ENCODE measurements at places on chromosomes 16 and 17.

DNA sequence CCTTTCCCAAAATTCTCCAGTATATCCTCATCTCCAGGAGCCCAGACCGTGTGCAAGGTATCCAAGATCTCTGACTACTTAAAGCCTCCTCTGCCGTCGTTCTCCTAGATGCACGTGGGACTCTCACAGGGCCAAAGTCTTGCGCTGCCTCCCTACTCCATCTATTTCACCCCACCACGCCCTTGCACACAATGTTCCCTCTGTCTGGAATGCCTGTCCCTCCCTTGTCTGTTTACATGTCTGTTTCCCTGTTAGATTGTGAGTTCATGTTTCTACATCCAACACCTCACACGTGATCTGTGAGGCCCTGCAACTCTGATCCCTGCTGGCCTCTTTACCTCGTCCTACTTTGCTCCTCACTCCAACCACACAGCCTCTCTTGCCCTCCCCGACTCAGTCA is 4.9 kb upstream of the FZD2 start:
- no peak for DNase-seq

DNA sequence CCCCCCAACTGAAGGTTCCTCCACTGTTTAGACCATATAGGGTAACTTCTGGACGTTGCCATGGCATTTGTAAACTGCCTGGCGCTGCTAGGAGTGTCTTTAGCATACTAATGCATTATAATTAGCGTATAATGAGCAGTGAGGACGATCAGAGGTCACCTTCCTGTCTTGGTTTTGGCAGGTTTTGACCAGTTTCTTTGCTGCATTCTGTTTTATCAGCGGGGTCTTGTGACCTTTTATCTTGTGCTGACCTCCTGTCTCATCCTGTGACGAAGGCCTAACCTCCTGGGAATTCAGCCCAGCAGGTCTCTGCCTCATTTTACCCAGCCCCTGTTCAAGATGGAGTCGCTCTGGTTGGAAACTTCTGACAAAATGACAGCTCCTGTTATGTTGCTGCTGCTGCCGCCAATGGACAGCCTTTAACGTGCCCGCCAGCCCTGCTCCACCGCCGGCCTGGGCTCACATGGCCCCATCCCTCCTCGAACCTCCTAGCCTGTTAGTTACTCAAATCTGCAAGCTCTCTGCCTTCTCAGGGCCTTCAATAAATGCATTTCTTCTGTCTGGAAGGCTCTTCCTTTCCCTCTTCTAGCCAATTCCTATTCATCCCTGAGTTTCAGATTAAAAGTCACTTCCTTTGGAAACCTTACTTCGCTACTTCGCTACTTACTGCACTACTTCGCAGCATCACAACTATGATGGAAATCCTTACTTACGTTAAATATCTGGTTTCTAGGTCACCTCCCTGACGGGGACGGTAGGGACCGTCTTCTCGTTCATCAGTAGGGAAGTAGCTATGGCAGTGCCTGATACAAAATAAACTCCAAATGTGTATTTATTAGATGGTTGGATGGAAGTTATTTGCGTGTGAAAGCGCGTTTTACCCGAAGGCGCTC is 640 bp upstream of the NAGLU start:
- no peak for DNase-seq

- no peak for DNase-seq
Measured at GRCh38 chr16:2986623-2987188, 6.5 kb upstream of the PKMYT1 start.

- DNase-seq: no peak
Measured at GRCh38 chr16:71676236-71676635, 48.3 kb downstream of the PHLPP2 start.

- no peak for DNase-seq
Measured at GRCh38 chr17:81706232-81706611, 3.1 kb downstream of the MRPL12 start.

DNA sequence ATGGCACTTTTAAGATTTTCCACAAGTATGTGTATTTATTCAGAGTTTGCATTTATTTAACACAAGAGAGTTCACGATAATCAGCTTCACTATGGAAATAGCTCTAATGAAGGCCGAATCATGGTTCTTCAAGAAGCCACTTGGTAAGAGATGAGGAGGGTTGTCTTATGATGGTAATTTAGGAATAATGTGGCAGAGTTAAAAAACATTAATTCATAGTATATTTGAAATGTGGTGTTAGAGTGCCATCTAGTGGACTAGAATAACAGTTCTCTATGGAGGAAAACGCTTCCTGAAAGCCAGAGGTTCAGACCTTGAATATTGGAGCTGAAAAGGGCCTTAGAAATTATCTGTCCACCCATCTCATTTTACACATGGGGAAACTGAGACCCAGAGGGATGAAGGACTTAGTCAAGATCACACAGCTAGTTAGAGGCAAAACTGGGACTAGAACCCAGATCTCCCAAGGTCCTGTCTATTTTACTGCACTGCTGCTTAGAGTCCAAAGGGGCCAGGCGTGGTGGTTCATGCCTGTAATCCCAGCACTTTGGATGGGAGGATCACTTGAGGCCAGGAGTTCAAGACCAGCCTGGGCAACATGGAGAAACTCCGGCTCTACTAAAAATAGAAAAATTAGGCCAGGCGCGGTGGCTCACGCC is 33.8 kb upstream of the KPNB1 start:
- DNase-seq: peak; percentile 14

GRCh38 chr17:41917679-41918313 is 955 bp downstream of the ACLY start:
- DNase-seq: no peak

DNA sequence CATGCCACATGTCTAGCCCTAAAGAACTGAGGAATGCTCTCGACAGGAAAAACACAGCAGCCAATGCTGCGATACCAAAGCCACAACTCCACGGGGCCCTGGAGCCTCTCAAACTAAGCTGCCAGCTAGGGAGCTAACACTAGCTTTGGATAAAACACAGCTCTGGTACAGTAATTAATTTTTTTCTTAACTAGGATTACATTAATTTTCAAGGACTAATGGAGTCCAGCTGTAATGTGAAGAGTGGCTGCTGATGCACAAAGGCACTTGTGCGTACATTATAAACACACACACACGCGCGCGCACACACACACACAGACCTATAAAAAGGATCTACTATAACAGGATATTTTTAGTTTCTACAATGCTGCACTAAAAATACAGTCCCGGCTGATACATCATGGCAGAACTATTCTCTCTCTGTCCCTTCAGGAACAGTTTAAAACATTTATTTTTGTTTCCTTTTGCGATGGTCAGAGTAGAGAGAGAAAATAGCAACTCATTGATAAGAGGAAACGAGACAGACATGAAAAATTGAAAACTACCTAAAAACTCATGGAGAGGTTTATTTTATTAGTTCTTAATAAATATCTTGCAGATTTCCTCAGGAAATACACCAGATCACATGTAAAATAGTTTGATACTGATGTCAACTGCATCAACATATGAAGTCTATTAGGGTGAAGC is 88.5 kb downstream of the SMG6 start:
- no peak for DNase-seq

DNA sequence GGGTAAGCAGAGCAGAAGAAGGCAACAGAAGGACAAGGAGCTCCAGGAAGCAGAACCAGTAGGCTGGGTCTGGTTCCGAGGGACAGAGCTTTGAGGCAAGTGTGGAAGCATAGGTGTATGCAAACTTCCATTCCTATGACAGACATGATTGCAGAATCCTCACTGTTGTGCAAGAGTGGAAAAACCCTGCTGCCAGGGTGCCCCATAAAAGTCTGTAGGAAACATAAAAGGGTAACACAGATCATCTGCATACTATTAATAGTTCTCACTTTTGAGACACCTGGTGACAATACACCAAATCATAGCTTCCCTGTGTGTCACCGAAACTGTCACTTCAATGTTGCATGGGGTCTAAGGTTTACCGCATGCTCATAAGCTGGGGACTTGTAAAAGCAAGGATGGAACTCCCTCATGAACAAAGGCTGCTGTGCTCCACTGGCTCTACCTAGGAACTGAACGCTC is 39.7 kb downstream of the ARHGAP17 start:
- no peak for DNase-seq

DNA sequence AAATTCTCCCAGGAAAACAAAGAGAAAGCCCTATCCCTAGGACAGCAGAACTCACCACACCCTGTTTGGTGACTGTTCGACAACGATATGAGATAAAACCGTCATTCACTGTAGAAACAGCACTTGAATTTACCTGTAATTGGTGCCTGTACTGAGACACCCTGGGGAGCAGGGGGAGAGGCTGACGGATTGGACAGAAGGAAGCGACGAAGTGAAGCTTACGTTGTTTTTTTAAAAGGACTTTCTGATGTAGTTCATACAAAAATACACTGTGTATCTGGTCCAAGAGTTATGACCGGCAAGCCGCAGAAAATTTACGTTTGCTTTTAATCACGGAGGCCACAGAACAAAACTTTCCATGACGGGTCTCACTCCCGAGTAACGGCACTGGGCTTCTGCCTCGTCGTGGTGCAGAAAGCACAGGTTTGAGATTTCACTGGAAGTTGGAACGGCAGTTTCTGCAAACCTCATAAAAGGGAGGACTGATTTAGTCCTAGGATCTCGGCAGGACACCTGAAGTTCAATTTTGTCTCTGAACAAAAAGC is 9.7 kb downstream of the NXN start:
- DNase-seq: no peak

DNA sequence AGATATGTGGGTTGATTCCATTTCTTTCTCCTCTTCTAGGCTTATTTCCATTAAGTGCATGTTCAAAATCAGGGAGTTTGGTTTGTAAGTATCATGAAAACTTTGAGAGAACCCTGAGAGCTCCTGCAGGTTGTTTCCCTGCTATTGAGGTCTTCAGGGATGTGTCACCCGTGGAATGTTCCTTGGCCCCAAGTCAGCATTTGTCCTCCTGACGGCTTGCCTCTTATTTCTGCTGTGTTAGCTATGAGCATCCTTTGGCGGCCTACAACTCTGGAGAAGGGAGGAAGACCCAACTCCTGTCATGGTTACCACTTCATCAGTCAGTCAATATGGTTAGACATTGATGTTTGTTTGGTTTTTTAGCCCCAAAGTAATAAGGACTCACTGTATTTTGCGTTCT is 180.8 kb downstream of the FTO start:
- no peak for DNase-seq

GRCh38 chr16:73697336-73697735 is 599.3 kb upstream of the PSMD7 start:
- DNase-seq: no peak

DNA sequence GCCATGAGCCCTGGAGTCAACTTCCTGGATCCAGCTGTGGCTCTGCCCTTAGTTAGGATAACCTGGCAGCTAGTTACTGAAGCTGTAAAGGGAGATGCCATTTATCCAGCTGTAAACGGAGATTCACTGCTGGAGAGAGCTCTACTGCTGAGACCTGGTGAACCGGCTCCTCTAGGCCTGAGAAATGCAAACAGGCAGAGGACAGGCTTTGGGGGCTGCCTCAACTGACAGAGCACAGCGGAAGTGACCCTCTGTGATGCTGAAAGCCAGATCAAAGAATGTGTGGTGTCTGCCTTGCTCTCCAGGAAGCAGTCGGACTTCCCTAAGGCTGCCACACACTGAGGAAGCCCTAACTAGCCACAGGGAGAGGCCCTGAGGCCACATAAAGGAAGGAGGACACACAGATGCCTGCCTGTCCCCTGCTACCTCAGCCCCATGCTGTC is 21.9 kb upstream of the GPRC5C start:
- no peak for DNase-seq

DNA sequence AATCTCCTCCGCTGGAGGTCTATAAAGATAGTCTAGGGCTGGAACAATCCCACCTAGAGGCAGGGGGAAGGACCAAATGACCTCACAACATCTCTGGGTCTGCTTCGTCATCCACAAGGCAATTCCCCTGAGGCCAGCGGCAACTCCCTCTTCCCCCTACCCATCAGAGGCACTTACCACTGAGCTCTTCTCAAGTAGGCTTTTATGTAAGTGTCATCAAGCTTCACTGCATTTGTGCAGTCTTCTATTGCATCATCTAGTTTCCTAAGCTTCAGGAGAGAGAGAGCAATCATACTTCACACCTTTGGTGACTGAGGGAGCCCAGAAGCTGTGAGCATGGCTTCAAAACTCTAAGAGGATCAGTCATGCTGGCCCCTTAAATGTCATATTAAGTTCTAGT is 21.0 kb downstream of the CNP start:
- DNase-seq: no peak

GRCh38 chr17:73742948-73743381 is 98.7 kb upstream of the SDK2 start:
- no peak for DNase-seq

- no peak for DNase-seq
Measured at GRCh38 chr16:86052926-86053325, 154.0 kb downstream of the IRF8 start.

DNA sequence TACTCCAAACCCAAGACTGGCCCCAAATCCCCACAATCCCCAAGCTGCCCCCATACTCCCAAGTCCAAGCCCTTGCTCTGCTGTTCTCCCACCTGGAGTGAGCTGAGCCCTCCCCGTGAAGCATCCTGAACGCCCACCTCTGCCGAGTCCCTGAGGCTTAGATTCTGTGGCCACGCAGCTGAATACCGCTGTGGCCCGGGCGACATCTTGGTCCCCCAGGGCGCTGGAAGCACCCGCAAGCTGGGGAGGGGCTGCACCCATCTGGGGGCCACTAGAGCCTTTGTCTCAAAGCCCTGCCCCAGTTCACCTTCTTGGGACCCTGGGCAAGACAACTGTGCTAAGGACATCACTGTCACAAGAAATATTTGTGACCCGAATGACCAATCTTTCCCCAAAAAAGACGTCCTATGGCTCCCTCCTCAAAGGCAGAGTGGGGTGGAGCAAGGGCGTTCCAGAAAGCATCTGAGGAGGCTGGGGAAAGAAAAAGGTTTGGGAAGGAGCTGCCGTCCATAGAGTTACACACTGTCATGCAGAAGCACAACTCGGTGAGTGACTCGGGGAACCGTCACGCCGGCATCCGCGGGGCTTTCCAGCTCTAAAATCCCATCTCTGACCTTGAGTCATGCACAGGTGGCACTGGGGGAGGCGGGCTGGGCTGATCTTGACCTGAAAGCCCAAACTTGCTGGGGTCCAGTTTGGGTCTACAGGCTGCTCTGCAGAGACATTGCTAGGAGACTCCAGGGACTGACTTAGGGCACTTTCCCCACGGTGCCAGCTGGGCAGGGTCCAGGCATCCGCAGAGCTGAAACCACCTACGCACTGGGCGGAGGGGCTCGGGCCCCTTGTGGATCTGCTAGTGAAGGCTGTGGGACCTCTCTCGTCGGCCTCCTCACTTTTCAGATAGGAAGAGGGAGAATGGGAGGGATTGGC is 6.6 kb downstream of the PTX4 start:
- DNase-seq: no peak

- no peak for DNase-seq
Measured at GRCh38 chr16:84279881-84280280, 14.8 kb upstream of the WFDC1 start.

- DNase-seq: no peak
Measured at GRCh38 chr16:11446566-11447119, 101.4 kb downstream of the RMI2 start.

Measured in LNCaP clone FGC (cell line).